ENCODE measurements at places on chromosomes 4 and X. TPM values are rescaled to one million over a fixed set of nuclear protein-coding genes. Genes with fewer than 3 reads are reported as not detected.
A peak's percentile ranks its signal among the peaks of the same experiment; 100 is the strongest.

Gene CXCL6
- 1.5 TPM for total RNA-seq

Gene CT47B1
- total RNA-seq: not detected

Gene MTTP
- total RNA-seq: 1.1 TPM

Gene MGAT4D
- total RNA-seq: not detected

Gene HSFX1
- 0.59 TPM for total RNA-seq

Gene STAP1
- not detected for total RNA-seq

Gene AR
- 8.1 TPM for total RNA-seq

Gene FAM9B
- total RNA-seq: not detected

Gene DDIT4L
- total RNA-seq: 26.9 TPM

Gene PITX2
- total RNA-seq: 0.59 TPM

Gene COL25A1
- total RNA-seq: 2.0 TPM

Gene PPP4R3C
- total RNA-seq: not detected

Gene GAB3
- total RNA-seq: not detected

Gene MAGEA12
- total RNA-seq: not detected

- DNase-seq: no peak
Observed at GRCh38 chr4:42080306-42080705, 72.1 kb downstream of the BEND4 start.

- no peak for DNase-seq
Observed at GRCh38 chrX:9195199-9195880, 161.4 kb upstream of the FAM9B start.

DNA sequence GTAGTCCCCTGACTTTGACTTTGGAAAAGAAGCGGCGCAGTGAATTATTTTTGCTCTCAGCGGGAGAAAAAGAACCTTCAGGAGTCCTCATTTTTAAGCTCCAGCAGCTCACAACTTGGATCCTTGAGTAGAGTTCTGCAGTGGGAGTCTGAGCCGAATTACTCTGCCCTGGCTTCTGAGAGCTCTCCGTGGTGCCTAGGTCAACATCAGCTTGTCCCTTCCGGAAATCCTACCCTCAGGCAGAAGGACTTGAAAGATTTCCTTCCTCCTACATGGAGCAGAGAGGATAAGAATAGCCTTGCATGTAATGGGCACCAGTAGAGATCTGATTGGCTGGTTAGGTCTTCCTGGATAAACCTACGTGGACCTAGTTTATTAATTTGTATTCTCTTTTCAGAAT lies 549.7 kb upstream of the TENM3 start:
- no peak for DNase-seq

DNA sequence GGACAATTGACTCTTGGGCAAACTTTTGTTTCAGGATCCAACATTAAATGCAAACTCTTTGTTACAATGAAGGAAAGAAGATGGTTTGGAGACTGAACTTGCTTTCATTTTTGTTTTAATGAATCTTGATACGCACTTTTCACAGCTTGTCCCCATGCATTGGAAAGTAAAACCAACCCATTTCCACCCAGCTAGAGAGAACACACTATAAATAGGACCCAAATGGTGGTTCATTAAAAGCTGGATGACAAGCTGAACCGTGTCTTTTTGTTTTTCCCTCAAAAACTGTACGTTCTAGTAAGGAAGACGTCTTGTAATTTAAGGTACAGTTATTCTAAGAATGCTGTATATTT lies 95.3 kb upstream of the EGFL6 start:
- no peak for DNase-seq

- DNase-seq: no peak
Observed at GRCh38 chr4:127667116-127667515, 34.4 kb downstream of the INTU start.

DNA sequence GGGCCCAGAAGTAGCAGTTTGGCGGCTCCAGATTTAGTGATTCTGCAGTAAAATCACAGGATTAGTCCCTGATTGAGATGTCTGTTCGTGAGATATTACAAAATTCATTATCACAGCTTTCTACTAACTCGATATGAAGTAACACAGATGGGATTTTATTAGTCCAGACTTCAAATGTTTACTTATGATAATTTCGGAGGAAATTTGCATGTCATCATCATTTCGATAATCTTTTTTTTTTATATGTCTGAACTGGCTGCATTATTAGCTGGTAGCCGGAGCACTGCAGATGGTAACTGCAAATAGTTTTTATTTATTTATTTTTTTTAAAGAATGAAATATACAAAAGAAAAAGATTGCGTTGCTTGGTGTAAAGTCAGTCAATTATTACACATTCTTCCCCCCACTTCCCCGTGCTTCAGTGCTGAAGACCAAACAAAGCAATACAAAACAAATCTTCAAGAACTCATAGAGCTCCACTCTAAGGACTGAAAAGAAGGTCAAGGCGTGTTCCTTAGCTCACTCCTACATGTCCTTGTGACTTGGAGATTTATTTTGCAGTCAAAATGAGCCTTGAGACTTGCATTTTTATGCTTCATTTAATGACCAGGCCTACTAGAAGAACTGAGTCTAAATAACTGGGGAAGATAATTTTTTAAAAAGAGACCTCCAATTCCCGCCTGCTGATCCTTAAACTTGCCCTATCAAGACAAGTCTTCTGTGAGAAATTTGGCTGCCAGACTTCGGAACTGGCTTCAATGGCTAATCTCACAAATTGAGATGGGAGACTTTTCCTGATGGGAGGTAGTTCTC lies 11.7 kb upstream of the PITX2 start:
- DNase-seq: no peak

DNA sequence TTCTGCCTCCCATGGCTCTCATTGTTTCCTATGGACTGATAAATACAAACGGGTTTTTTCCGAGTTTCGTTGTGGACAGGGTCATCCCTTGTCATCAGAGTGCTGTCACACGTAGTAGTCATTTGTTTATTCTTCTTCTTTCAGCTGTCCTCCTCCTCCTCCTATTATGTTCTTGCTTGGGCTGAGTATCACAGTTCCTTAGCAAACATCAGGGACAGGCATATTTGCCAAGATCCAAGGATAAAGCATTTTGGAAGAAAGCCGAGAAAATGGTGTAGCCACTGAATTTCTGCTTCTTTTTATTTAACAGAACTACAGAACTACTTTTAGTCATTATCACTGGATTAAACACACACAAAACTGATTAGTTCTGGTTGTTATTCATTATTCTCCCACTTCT lies 167.9 kb downstream of the MAML3 start:
- no peak for DNase-seq

GRCh38 chr4:152079543-152080293 lies 318.9 kb upstream of the GATB start:
- DNase-seq: no peak

GRCh38 chr4:2781911-2782310 lies 11.0 kb upstream of the SH3BP2 start:
- no peak for DNase-seq

DNA sequence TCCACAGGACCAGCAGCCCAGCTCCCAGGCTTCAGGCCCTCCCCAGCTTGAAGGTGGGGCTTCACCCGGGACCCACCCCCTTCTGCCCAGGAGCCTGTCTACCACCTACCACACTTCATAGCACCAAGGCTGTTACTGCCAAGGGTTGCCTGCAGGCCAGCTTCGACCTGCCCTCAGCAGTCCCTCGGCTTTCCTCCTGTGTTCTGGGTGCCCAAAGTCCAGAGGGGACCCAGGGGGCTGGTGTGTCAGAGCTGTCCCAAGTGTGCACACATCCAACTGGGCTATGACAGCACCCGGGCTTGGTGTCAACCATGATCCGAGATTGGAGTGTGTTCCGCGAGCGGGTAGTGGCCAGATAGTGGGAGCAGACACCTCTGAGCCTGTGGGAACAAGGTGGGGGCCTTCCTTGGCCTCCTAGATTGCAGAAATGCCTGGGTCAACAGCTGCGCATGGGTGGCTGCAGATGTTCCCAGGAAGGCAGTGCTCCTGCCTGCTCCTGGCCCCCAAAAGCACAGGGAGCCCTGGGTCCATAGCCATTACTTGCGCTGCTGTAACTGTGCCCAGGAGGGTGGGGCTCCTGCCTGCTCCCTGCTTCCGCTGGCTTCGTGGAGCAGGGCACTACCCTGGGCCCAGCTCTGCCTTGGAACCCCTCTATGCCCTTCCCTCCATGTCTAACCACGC lies 16.8 kb downstream of the SULT1B1 start:
- no peak for DNase-seq

- peak; percentile 100 for DNase-seq
Observed at GRCh38 chr4:99949999-99950912, at the start of gene H2AZ1. TSS of gene H2AZ1 (minus strand) at chr4:99950275. CDS start at chr4:99950170, 105 bp downstream.

DNA sequence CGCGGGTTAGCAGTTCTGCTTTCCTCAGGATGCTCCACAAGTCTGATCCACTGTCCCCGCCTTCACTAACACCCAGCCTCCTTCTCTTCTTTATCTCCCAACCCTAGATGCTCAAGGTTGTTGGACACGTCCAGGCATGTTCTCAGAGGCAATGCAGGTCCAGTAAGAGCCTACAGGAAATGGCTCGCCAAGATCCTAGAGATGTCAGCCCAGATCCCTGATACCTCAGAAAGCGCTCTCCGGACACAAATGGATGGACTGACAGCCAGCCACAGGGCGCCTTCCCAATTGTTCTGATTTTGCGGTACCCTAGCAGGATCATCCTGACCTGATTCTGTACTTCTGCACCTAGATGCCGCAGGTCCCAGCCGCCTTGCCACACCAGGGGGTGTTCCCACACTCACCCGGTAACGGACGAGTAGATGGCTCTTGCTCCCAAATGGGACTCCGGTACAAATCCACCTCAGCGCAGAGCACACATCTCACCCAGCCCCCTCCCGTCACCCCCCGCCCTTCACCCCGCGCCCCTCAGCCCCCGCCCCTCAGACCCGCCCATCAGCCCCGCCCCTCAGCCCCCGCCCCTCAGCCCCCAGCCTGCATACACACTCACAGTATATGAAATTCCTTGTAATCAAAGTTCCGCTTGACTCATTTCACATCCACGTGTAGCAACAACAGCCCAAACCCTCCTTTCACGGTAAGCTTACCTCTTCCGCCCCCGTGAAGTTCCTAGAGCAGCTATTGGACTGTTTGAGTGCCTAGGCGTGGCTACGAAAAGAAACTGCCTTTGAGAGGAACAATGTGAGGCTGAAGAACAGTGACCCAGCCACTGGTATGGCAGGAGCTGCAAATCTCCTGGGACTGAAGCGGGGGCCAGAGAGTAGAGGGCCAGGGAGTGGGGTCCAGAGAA lies at the start of gene EDA2R:
Gene EDA2R, minus strand, starts transcription at position 488 of the 910 bp plus-strand sequence. CDS start 23,058 bp downstream, outside the sequence.
- peak; percentile 83 for DNase-seq

DNA sequence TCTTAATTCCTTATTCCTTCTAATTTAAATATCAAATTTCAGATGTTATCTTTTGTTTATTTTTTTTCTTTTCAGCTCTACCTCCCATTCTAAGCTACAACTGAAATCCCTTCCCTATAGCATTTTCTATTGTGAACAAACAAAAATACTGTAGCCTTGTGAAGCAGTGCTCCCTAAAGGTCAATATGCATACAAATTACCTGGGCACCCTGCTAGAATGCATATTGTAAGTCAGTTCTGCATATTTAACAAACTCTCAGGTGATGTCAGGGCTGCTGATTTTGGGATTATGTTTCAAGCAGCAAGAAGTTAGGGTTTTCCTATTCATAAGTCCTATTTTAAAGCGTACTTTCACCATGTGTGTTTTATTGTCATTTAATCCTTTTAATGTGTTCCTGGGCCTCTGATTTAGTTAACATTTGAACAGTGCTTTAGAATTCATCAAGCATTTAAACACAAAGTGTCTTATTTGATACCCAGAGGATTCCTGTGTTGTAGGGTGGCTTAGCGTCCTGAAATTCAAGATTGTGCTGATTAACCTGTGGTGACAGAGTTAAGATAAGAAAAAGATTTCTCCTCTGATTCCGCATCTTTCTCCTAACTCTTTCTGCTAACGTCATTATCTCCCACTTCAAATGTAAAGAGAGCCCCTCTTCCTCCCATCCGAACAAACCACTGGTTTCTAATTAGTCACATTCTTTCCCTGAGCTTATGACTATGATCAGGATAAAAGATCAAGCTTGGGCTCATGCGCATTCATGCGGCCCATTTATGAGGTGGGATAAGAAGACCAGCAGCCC lies 221.3 kb downstream of the ANK2 start:
- no peak for DNase-seq

DNA sequence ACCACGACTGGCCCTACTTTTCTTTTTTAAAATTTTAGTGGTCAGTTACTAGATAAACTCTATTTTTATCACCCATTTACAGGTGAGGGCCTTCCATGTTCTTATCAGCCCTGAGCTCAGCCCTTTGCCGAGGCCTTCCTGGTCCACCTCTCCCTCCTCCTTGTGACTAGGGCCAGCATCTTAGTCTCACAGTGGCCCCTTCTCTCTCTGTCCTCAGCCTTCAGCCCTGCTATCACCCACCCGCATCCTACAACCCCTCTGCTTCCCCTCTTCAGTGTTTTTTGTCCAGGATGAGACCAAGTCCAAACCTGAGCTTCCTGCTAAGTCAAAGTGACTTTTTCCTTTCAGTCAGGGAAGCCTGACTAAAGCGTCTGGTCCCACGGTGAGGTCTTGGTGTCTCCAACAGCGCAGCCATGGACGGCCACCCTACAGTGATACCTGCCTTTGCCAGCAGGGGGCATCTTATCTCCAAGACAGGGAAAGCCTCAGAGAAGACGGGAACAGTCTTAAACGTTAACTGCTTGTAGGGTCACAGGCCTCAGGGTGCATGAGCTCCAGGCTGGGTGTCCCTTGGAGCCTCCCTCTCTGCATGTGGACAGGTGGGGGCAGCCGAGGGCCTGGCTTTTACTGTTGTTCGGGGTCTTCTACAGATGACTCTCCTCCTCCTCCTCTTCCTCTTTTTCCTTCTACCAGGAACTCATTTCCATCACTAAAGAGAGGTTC lies 11.7 kb upstream of the GAGE10 start:
- peak; percentile 72 for DNase-seq

- no peak for DNase-seq
Observed at GRCh38 chr4:120699354-120699753, 223.2 kb downstream of the PRDM5 start.

DNA sequence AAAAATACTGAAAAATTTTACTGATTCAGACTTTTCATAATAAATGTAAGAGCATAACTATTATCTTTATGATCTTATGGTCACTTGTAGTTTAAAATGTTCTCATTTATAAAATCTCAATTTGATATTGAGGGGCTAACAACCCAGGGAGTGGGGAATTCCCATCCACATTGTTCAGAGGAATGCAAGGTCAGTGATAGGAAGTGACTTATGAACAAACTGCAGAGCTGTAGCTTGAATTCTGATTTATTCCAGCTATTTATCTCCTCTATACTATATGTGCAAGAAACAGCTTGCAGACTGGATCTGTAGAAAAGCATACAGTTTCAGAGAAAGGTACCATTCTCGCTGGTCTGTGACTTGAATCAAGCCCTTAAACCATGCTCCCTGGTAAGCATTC lies 61.6 kb downstream of the SEC24D start:
- no peak for DNase-seq

GRCh38 chr4:148364525-148364924 lies 77.7 kb downstream of the NR3C2 start:
- DNase-seq: no peak

DNA sequence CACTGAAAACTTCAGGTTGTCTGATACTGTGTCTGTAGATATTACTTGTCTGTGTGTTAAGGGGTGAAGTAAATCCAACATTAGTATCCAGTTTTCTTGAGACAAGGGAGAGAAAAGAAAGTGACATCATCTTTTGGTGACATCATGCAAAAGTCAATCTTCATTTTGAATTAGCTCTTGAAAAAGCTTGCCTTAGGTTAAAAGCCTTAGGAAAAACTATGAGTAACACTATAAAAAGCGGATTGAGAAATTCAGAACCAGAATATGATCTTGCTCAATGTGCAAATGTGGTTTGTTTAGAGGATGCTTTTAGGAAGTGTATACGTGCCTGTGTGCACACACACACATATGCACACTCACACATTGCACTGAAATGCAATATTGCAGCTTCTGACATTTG lies 345.8 kb upstream of the CASK start:
- DNase-seq: no peak

- no peak for DNase-seq
Observed at GRCh38 chr4:91198951-91199350, 1071.8 kb downstream of the CCSER1 start.
